ENCODE measurements at places on chromosomes 2 and 18.

DNA sequence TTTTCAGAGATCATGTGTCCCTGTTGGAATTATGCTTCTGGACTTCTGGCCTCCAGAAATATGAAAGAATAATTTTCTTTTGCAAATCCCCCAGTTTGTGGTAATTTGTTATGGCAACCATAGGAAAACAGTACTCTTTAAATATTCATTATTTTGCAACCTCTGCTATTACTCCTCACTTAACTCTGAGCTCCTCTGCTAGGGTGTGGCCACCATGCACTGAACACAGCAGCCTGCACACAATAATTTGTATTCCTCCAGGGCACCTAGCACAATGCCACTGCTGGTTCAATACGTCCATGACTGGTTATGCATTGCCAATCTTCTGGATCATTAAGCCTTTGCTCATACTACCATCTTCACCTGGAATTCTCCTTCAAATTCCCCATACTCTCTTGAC, 232.0 kb downstream of the CNTNAP5 start:
- no peak for DNase-seq

- DNase-seq: no peak
These were observed 48.5 kb upstream of the EPC2 start for GRCh38 chr2:148596018-148596417.

- DNase-seq: no peak
These were observed 86.7 kb upstream of the CTAGE1 start for GRCh38 chr18:22504251-22505030.

DNA sequence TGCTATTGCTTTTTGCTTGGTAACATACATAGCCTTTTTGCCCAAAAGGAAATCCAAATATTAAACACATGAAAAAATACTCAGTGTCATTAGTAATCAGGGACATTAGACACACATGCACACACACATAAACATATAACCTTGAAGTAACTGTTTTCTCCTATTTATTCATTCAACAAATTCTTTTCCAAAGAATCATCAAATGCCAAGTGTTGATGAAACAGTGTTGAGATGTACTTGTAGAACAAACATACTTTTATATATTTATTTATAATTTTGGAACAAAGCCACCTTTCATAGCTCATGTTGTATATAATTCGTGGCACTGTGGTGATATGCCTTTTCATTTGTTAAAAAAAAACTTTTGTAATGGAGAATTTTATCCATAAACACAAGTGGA, 81.0 kb downstream of the APLF start:
- no peak for DNase-seq

- DNase-seq: no peak
These were observed 360.0 kb upstream of the RAB6C start for GRCh38 chr2:129619471-129619870.

- no peak for DNase-seq
These were observed 68.6 kb downstream of the STEAP3 start for GRCh38 chr2:119292226-119292625.

DNA sequence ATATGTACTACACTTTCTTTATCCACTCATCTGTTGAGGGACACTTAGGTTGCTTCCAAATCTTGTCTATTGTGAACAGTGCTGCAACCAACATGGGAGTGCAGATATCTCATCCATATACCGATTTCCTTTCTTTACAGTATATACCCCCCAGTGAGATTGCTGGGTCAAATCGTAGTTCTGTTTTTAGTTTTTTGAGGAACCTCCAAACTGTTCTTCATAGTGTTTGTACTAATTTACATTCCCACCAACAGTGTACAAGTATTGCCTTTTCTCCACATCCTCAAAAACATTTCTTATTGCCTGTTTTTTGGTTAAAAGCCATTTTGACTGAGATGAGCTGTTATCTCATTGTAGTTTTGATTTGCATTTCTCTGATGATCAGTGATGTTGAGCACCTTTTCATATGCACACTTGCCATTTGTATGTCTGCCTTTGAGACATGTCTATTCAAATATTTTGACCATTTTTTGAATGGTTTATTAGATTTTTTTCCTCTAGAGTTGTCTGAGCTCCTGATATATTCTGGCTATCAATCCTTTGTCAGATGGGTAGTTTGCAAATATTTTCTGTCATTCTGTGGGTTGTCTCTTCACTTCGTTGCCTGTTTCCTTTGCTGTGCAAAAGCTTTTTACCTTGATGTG, 12.2 kb downstream of the PLEK start:
- no peak for DNase-seq

DNA sequence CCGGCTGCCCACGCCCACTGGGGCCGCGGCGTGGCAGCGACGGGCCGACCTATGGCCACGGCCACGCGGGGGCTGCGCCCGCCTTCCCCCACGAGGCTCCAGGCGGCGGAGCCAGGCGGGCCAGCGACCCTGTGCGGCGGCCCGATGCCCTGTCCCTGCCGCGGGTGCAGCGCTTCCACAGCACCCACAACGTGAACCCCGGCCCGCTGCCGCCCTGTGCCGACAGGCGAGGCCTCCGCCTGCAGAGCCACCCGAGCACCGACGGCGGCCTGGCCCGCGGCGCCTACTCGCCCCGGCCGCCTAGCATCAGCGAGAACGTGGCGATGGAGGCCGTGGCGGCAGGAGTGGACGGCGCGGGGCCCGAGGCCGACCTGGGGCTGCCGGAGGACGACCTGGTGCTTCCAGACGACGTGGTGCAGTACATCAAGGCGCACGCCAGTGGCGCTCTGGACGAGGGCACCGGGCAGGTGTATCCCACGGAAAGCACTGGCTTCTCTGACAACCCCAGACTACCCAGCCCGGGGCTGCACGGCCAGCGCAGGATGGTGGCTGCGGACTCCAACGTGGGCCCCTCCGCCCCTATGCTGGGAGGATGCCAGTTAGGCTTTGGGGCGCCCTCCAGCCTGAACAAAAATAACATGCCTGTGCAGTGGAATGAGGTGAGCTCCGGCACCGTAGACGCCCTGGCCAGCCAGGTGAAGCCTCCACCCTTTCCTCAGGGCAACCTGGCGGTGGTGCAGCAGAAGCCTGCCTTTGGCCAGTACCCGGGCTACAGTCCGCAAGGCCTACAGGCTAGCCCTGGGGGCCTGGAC, 253.2 kb downstream of the GLI2 start:
- no peak for DNase-seq

DNA sequence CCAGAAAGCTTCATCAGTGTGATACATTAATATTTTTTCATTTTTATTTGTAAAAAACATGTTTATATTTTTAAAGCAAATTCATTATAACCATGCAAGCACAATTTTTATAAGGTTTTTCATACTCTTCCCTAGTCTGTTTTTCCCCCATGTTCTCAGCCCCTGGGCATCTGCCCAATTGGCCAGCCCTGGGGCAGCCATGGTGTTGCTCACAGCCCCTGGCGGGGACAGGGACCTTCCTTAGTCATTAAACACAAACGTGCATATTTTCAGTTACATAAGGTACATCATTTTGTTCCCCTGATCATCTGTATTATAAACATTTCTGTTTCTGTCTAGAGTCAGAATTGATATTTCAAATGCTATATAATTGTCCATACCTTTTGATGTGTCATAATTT, 150.0 kb downstream of the ESCO1 start:
- no peak for DNase-seq

GRCh38 chr2:239012228-239012627, 164.3 kb downstream of the TWIST2 start:
- DNase-seq: no peak

- no peak for DNase-seq
These were observed 350.4 kb downstream of the NR4A2 start for GRCh38 chr2:155982135-155982534.

Data from BE2C (cell line).